ENCODE measurements at places on chromosomes 1 and 21.

DNA sequence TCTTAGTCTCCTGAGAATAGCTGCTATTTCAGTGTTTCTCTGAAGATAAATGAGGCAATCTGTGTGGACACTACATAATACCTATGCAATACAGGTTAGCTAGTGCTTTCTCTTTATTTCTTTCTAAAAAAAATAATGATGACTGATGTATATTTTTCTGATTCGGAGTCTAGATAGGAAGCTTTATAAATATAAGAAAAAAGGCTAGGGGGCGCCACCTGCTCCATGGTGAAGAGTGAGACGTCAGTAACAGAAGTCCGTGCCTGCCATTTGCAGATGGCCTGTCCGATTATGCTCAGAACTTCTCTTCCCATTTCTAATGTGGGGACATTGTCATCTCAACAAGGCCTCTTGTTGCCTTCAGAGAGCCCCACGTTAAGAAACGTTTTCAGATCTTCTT is 26.4 kb downstream of the QSOX1 start:
- no peak for DNase-seq

DNA sequence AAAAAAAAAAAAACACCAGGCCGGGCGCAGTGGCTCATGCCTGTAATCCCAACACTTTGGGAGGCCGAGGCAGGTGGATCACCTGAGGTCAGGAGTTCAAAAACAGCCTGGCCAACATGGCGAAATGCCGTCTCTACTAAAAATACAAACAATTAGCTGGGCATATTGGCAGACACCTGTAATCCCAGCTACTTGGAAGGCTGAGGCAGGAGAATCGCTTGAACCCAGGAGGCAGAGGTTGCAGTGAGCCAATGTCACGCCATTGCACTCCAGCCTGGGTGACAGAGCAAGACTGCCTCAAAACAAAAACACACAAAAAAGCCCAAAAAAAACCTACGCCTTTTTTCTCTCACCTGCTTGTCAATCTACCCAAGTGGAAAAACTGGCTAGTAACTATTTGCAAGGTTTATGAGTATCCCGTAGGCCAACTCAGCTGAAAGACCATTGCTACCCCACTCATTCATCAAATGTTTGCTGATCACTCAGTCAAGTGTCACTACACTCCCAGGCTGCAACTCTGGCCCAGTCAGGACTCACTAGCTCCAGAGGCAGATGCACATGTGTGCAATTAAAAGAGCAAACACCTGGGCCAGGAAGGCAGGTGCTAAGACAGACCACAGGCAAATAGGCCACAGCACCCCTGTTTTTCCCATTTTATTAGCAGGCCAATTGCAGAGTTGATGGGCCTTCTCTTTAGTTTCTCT is 2.0 kb downstream of the CSRP1 start:
- DNase-seq: no peak

GRCh38 chr21:40681164-40681859 is 165.6 kb downstream of the DSCAM start:
- no peak for DNase-seq

DNA sequence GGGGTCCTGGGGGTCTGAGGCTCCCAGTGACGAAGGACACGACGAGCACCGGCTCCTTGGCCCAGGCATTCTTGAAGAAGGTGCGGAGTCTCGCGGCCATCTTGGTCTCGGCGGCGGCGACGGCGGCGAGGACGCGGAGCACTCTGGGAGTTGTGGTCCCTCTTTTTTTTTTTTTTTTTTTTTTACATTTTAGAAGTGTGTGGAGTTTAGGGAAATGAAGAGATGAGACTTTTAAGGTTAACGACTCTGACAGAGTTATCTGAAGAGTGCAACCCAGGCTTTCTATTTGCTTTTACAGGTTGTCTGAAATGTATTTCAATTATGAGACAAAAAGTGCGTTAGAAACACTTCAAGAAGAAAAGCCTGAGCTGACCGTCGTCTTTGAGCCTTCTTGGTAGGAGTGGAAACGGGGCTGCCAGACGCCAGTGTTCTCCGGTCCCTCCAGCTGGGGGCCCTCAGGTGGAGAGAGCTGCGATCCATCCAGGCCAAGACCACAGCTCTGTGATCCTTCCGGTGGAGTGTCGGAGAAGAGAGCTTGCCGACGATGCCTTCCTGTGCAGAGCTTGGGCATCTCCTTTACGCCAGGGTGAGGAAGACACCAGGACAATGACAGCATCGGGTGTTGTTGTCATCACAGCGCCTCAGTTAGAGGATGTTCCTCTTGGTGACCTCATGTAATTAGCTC is 9.7 kb downstream of the OR2B11 start:
- DNase-seq: no peak

DNA sequence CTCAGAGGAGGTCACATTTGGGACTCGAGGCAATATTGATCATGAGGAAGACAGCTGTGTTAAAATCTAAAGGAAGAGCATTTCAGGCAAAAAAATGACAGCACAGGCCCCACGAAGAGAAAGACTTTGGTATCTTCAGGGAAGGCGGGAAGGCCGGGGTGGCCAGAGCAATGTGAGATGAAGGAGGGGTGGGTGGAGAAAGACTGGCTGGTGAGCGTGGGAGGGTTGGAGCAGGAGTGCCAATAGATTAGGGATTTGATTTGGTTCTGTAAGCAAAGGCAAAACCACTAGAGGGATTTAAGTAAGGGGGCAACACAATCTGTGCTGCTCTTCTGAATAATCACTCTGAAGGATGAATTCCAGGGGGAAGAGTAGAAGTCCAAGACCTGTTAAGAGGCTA is 48.0 kb upstream of the BCL9 start:
- DNase-seq: no peak

DNA sequence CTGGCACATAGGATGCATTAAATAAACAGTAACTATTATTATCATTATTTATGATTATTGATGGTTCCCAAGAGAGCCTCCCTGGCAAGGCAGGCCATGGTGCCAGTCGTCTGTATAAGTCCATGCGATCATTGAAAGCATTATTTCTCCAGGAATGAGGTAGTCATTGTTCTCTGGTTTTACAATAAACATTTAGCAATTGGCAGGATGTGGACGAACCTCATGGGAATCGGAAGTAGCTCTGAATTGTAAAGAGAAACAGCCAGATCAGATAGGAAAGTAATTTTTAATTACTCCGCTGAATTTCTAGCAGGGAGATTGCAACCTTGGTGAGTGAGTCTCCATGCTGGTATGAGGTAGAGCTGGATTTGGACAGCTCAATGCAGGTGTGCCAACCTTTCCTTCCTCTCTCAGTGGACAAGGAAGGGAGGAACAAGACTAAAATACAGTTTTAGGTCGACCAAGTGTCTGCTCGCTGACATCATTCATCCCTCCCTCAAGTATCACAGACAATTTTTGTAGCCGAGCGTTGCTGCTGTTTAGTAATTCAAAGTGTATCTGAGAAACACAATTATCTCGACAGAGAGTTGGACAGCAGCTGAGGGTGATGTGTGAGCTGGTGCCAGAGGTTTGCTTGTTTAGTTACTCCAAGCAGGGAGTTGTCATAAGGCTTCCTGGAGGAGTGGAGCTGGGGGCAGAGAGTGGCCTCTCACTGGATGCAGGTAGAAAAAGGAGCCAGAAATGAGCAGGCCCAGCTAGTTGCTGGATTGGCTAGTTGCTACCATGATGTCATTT is 250.8 kb downstream of the KCNJ6 start:
- DNase-seq: no peak

DNA sequence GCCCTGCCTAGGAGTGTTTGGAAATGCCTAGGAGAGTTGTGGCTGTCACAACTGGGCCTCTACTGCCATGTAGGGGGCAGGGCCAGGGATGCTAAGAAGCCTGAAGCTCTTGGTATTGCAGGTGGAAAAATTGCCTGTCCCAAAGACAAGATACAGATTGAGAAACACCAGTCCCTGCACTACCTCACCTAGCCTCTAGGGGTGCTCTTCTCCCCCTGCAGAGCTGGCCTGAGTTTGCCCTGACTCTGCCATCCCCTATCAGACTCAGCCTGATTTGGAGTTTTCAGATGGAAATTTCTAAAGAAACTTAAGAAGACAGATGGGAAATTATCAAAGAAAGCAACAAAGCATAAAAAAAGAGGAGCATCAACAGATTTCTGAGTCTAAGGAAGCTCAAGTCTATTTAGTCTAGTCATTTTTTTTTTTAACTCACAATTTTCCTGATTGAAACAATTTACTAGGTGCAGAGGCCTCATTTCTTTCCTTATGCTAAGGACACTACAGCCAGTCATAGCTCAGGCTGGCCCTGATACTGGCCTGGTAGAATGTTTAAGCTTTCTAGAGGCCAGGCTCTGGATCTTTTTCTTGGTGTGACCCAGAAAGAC is 61.4 kb upstream of the LRRN2 start:
- peak; percentile 68 for DNase-seq

- peak; percentile 99 for DNase-seq
Observed at GRCh38 chr1:6701437-6702153, at the start of gene DNAJC11. DNAJC11 (minus strand) TSS chr1:6701816; CDS start chr1:6701800, 16 bp downstream.

Data from GM20000 (cell line).